Cardiac muscle cell (in vitro differentiated cells and primary cell): ENCODE measurements at places on chromosomes 4 and X. TPM values are rescaled to one million over a fixed set of nuclear protein-coding genes. Genes with fewer than 3 reads are reported as not detected.

DNA sequence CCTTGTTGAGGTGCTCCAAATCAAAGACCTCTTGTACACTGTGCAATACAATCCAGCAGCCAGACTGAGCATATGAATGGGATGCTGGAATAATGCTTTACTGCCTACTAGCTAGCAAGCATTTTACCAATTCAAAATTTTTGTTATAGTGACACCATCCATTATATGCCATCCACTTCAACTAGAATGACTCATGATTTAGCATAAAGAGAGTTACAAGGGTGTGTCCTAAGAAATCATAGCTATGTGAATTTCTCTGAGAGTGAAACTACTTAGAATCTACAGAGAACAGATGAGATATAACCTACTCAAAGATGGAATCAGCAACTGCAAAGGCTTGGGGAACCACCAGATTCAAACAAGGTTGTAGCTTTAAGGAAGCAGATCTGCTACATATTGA is 221.9 kb downstream of the LHFPL1 start:
- H3K27ac ChIP-seq: no peak overlapping the region
- no peak overlapping the region for H3K4me3 ChIP-seq
- no peak for DNase-seq

Gene KLF3
- 12.1 and 14.9 TPM in 2 replicates for total RNA-seq

Gene ARAP2
- total RNA-seq: 2.6 and 3.9 TPM in 2 replicates

GRCh38 chrX:54246866-54247265 is 63.8 kb upstream of the FAM120C start:
- DNase-seq: no peak
- no peaks in the 10 kb centered on the region for H3K27me3 ChIP-seq
- no peak overlapping the region for H3K27ac ChIP-seq
- no peak overlapping the region for H3K4me3 ChIP-seq
- peaks cover 5% of the 10 kb centered on the region for H3K4me1 ChIP-seq

DNA sequence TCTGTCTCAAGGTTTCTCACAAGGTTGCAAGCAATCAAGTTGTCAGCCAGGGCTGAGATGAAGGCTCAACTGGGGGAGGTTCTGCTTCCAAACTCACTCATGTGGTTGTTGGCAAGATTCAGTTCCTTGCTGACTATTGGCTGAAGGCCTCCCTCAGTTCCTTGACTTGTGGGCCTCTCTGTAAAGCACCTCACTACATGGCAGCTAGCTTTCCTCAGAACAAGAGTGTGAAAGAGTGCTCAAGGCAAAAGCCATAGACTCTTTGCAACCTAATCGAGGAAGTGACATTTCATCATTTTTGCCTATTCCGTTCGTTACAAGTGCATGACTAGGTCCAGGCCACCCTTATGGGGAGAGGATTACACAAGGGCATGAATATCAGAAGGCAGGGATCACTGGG is 52.0 kb downstream of the CXorf58 start:
- H3K4me3 ChIP-seq: no peak overlapping the region
- H3K27ac ChIP-seq: no peak overlapping the region
- no peaks in the 10 kb centered on the region for H3K4me1 ChIP-seq
- DNase-seq: no peak

Gene LGI2
- 4.8 and 7.2 TPM in 2 replicates for total RNA-seq

DNA sequence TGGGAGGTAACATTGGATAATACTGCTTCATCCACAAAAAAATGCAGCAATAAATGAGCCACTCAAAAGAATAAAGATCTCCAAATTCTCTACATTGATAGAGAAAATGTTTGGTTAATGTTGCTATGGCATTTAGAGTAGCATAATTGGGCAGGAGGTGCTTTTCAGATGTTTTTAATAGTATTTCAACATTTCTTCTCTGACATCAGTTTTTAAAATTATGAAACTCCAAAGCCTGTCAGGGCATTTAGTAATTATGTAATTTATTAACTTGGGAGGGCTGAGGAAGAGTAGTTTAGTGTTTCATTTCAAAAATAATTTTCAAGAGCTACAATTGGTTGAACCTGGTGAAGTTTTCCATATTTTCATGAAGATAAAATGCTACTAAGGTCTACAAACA is 211.3 kb upstream of the INTU start:
- H3K27ac ChIP-seq: no peak overlapping the region
- no peak overlapping the region for H3K4me3 ChIP-seq
- no peak for DNase-seq
- no peaks in the 10 kb centered on the region for H3K36me3 ChIP-seq

Gene KIT
- 1.4 and 10.5 TPM in 2 replicates for total RNA-seq

DNA sequence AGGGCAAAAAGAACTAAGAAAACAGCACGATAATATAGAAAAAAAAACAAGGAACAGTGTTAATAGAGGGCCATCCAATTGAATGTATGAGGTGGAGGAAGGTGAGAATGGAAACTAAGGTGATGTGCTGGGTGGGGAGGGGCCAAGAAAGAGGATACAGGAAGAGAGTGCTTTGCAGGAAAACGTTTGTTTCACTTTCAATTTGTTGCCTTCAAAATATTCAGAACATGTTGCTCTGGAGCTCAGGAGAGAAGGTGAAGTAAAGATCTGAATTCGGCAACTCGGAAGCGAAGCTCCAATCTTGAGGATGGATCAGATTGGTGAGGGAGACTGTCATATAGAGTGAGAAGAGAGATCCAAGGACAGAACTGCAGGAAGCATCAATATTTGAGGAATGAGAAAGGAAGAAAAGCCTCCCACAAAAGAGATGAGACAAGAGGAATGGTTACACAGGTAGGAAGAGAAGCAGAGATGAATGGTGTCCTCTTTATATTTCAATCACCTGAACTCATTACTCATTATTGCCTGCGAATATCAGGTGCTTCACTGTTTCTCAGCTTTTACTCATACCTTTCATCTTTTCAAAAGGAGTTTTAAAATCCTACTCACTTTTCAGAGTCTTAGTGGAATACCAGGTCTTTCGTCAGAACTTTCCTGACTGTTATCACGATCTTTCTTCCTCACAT is 14.7 kb upstream of the SEC24D start:
- H3K27ac ChIP-seq: no peak overlapping the region
- no peaks in the 10 kb centered on the region for H3K36me3 ChIP-seq
- no peak overlapping the region for H3K4me3 ChIP-seq
- no peaks in the 10 kb centered on the region for H3K27me3 ChIP-seq

Gene MAGEH1
- 65.7 and 88.9 TPM in 2 replicates for total RNA-seq
